ENCODE measurements at places on chromosomes 12 and 14.

DNA sequence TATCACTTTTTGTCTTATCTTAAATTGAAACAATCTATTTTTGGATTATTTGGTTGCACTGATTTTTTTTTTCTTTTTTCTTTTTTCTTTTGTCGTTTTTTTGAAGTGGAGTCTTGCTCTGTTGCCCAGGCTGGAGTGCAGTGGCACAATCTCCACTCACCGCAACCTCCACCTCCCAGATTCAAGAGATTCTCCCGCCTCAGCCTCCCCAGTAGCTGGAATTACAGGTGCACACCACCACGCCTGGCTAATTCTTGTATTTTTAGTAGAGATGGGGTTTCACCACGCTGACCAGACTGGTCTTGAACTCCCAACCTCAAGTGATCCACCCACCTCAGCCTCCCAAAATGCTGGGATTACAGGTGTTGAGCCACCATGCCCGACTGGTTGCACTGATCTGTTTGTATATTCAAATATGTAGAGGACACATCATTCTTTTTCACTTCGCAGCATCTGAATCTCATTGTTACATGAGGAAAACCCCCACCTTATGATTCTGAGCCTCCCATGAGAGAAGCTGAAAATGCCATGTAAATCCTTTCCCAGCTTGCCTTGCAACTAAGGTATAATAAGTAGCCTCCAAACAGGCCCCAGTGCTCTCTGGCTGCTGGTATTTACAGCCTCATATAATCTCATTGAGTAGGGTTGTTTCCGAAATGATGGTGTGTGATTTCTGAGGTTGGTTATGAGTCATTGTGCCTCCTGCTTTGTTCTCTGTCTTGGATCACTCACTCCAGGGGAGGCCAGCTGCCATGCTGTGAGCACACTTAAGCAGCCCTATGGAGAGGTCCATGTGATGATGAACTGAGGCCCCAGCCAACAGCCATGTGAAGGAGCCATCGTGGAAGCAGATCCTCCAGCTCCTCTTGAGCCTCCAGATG is 5.2 kb upstream of the HSP90B1 start:
- no peak for DNase-seq

DNA sequence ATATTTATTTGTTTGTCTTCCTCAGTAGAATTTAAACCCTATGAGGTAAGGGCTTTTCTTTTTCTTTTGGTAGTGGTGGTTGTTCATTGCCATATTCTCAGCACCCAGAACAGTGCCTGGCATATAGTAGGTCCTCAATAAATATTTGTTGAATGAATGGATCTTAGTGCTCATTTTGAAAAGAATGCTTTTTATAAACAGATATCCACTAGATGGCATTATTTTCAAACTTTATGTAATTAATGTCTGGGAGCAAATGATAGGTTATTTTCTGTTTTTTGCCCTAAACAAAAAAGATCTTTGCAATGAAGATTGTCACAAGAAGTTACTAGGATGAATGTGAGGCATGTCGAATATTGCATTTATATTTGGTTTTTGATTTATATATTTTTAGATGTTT is 64.1 kb downstream of the RAD51B start:
- DNase-seq = no peak

DNA sequence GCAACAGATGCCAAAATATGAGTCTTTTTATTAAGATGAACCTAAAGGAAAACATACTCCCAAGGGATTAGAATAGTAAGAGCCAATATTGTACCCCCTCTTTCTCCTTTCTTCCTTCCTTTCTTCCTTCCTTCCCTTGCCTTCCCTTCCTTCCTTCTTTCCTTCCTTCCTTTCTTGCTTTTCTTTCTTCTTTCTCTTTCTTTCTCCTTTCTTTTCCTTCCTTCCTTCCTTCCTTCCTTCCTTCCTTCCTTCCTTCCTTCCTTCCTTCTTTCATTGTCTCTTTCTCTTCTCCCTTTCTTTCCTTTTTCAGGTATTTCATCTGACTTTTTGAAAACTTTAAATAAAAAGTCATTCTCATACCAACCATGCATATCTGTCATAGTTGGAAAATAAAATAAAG is 892.5 kb downstream of the LRFN5 start:
- no peak for DNase-seq

GRCh38 chr14:95313707-95314106 is 6.0 kb downstream of the CLMN start:
- DNase-seq = peak; percentile 95

DNA sequence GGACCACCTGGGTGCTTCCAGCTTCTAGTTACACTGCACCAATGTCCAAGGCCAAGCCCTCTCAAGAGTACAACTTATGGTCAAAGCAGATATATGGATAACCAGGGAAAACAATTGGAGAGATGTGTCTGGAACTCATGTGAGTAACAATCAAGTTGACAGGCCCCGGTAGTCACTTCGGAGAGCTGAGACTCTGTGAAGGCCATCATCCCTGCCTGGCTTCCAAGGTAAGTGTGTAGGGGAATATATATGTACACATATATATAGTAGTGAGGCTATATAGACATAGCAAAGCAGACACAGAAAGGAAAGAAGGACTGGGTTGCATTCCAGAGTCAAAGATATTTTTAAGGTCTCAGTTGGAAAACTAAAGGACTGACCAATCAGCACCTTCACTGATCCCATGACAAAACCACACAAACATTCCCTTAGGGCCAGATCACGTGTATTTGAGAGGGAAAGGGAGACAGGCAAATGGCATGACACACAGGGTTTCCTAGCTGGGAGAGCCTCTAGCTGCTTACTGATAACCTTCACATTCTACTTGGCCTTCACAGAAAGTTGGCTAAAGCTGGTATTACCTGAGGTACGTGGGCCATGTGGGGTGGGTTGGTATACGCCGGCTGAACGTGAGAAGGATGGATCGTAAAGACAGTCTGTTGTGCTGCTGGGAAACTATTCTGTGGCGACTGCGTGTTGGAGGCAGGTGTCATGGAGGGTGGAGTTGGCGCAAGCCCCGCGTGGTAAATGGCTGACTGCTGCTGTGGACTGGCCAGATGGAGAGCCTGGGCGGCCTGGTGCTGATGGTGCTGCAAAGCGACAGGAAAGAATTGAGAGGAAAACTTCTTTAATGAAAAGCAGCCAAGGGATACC is 50.0 kb downstream of the SH2B3 start:
- DNase-seq = no peak

All from HL-60 (cell line).